Stimulated activated CD8-positive, alpha-beta memory T cell treated with anti-CD3 and anti-CD28 coated beads, Interleukin-7, amount 100 ng/mL, for 4 hours (primary cell): ENCODE measurements at places on chromosomes 7 and 10.

GRCh38 chr10:2926918-2927660 lies 140.3 kb upstream of the PFKP start:
- DNase-seq, result no peak

DNA sequence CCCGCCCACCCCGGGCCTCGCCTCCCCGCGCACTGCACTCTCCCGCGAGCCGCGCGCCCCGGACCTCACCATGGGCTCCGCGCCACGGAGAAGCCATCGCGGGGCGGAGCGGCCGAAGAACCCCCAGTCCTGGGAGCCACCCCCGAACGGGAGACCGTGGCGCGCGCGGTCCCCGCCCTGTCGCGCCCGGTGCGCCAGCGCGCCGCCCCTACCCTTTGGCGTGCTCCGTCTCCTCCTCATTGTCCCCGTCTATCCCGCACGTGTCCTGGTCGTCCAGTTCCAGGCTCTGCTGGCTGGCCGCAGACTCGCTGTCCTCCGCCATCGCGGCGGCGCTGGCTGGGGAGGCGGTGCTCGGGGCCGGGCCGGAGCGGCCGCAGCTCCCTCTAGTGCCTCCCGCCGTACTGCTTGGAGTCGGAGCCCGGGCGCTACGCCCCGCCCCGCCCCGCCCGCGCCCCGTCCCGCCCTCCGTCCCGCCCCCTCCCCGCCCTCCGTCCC lies at the start of gene NMT2:
TSS of gene NMT2 (minus strand) at position 403 of the 495 bp plus-strand sequence. CDS start at position 322, 81 bp downstream.
- no peak for DNase-seq

- no peak for DNase-seq
These were observed 47.2 kb downstream of the APBB1IP start for GRCh38 chr10:26485150-26485941.

DNA sequence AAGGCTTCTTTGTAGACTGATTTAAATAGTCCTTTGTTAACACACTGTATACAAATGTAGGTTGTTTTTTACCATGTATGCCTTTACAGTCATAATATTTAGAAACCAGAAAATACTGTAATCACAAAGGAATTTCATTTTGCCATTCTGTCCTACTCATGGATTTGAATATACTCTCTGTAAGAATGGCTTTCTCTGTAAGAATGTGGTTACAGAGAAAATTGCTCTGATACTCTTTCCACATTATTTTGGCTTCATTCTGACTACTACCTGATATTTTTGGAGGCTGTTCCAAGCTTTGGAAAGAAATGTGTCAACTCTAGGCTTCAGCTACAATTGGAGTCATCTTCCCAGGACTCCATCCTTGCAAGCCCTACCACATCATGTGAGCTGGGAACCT lies 23.5 kb downstream of the CH25H start:
- DNase-seq, result no peak

DNA sequence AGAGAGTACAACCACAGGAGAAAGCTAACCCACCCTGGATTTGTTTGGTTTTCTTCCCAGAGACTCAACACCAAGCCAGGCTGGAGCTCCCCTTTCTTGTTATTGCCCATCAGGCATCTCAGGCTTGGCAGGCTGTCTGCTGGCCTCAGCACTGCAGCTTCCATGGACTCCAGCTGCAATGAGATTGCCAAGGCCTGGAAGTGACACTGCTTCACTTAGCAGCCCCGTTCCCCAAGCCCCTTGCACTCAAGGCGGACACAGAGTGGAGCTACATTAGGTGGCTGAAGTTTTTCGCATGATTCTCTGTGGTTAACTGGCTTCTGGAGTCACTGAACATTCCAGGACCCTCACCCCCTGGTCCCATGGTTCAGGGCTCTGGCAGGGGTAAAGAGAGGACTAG lies 163.1 kb upstream of the GDF10 start:
- no peak for DNase-seq

GRCh38 chr7:3371601-3372000 lies 70.5 kb downstream of the SDK1 start:
- DNase-seq, result no peak

- DNase-seq, result no peak
These were observed 78.4 kb downstream of the CYP26A1 start for GRCh38 chr10:93152136-93152535.
